ENCODE measurements at places on chromosomes 6 and 20.

DNA sequence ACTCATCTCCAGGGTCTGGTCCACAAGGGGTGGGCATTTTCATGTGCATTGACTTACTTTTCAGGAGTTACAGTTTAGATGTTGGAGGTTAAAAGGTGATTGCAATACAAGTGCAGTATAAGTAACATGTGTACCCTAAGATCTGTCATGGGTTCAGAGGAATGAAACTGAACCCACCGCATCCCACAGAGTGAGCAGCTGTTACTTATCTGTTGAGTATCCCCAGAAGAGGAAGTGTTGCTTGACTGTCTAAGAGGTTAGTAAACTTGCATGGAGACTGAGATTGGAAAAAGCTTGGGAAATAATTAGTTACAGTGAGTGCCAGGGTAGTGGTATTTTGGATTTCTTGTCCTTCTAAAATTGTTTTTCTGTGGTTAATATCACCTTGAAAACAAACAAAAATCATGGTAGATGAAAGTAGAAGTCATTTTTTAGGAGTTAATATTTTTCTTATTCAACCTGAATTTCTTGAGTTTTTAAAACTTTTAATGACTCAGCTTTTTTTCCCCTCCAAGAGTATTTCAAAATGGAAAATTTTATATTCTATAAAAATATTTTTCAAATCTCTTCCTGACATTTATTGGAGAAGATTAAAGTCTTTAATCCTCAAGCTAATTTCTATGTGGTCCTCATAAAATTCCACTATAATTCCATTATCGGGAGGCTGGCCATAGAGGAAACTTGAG lies 306.1 kb downstream of the ZNF217 start:
- DNase-seq = no peak

DNA sequence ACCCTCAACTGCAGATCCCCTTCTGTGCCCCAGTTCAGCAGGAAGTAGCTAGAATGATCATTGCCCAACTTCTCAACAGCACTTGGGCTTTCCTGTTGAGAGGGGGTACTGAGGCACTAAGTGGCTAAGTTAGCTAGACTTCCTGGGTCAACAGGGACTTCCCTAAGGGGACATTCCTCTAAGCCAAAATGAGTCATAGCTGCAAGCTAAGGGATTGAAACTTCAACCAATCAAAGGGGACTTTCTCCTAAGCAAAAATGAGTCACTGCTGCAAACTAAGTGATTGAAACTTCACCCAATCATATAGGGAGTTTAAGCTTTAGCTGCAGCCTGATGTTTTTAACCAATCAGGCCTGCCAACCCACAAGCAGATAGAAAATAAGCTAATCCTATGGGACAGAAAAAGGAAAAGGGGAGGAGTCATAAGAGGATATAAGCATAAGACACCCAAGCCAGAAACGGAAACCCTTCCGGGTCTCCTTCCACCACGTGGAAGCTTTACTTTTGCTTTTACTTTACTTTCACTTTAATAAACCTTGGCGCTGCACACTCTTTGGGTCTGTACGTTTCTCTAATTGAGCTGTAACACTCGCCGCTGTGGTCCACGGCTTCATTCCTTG lies 659.0 kb upstream of the HS3ST5 start:
- DNase-seq = no peak

- DNase-seq = peak; percentile 42
These were observed 3.5 kb upstream of the PLCG1 start for GRCh38 chr20:41133709-41134361.

DNA sequence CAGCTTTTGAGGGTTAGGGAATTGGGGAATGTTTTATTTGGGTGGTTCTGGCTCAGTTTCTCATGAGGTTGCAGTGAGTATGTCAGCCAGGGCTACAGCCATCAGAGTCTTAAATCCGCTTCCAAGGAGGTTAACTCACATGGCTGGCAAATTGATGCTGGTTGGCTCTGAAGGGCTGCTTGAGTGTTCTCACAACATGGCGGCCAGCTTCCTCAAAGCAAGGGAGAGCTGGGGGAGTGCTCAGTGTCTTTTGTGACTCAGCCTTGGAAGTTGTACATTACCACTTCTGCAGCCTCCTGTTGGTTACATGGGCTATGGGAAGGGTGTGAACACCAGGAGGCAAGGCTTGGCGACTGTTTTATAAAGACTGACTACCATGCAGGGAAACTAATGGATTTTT lies 17.8 kb upstream of the PPP1R3G start:
- no peak for DNase-seq

- DNase-seq = no peak
These were observed 200 bp downstream of the ZBTB22 start for GRCh38 chr6:33317419-33317668.

DNA sequence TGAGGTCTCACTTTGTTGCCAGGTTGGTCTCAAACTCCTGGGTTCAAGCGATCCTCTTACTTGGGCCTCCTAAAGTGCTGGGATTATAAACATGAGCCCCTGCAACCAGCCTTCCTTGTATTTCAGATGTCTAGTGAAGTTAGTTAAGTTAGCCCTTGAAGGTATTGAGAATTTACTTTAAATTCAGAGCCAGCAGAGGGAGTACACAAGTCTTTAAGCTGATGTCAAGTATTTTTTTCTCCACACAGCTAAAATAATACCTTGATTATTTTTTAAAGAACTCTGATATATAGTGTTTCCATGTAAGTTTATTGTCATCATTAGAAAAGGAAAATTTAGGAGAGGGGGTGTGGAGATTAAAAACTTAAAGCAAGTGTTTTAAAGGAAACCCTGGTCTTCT lies 9.8 kb downstream of the FOXO3 start:
- no peak for DNase-seq

DNA sequence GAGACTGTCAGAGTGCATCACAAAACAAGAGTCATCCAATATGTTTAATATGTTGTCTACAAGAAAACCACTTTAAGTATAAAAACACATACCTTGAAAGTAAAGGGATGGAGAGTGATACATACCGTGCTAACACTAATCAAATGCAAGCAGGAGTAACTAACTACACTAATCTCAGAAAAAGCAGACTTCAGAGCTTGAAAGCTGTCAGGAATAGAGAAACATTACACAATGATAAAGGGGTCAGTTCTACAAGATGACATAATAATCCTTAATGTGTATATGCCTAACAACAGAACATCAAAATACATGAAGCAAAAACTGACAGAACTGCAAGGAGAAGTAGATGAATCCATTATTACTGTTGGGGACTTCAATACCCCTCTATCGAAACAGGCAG lies 59.7 kb upstream of the SMIM29 start:
- no peak for DNase-seq

- DNase-seq = no peak
These were observed 31.1 kb upstream of the DLGAP4 start for GRCh38 chr20:36275011-36275410.

DNA sequence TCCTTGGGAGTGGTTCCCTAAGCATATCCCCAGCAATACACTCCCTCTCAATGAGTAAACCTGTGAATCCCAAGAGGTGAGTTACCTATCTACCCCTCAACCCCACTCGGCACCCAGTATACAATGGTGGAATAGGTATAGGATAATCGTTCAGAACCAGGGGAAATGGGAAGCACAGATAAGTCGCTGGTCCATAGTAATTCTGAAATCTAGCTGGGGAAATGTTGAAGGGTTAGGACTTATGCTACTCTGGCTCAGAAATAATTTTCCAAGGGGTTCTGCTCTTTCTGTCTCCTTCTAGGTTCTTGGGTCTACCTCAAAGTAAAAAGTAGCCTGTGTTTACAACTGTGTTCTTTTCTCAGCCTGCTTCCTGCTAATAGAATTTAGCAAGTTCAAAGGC lies 62.3 kb upstream of the NNAT start:
- DNase-seq = no peak

DNA sequence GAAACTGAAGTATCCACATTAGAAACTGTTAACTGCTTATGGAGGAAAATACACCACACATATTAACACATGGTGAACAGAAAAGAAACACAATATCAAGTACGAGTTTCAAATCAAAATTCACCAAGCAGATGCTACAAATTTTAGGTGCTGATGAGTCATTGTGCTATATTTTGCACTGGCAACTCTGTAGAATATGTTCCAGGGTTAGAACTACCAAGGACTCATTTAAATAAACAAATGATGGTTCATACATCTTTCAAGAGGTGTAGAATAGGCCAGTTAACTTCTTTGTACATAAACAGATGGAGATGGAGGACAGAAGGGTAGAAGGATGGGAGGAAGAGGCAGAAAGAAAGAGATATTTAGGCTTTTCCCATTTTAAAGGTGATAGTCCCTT lies 184.9 kb downstream of the ARHGAP18 start:
- no peak for DNase-seq

GRCh38 chr6:125781314-125781868 lies 9.4 kb upstream of the NCOA7 start:
- peak; percentile 48 for DNase-seq

DNA sequence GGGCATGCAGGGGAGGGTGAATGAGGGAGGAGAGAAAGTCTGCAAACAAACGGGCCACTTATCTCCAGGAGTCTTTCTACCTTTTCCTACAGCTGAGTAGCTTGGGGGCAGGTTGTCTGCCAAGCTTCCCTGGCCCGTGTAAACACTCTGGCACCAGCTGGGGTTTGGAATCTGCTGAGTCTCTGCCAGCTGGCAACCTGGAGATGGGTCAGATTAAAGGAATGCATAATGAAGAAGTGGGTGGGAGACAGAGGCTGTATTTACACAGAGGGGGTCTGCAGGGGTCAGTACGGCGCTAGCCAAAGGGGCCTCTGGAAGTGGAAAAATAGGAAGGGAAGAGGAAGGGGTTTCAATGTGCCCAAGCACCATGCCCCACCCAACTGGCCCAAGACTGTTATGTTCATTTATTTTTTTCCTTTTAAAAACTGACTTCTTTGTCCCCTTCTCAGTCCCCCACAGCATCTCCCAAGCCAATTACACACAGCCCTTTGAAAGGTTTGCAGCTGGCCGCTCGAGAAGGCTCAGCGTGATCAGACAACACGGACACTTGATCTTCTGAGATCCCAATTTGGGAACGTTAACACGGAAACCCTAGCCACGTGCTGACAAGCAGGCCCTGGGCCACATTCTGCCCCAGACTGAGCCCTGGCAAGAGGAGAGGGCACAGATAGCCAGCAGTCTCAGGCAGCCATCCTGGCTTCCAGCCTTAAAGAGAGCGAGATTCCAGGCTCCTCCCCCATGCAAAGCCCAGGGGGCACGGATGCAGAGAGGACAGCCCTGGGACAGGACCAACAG lies 25.2 kb downstream of the TRAM2 start:
- peak; percentile 82 for DNase-seq

DNA sequence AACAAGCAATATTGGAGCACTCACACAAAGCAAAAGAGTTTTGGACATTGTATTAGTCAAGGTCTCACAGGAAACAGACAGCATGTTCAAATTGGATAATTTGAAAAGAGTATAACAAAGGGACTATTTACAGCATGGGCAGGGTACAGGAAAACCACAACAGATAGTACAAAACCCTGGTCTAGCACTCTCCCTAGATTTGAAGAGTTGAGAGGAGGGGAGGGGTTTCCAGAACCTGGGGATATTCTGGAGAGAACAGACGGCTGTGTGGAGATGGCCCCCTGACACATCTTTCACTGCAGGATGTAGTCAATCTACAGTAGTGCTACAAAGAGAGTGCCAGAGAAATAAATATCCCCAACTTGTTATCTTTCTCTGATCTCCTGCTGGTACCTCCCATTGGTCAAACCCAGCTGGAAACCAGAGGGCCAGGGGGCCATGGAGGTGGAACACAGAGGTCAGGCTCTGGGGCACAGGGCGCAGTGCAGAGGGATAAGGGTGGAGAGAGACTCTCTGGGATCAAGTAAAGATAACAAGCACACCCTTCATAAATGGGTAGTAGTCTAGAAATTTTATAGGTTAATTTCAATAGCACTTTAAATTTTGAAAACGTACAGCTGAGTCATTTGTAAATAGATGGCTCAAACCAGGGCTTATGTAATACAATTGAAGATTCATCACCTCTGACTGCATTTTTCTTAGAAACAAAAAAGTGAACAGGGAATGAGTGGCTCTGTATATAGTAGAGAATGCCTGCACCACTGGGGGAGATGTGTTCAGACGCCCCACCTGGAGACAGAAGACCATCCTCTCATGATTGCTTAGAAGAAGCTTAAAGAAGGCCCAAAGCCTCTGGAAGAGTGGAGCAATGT lies 25.7 kb downstream of the RCAN2 start:
- DNase-seq = no peak

GRCh38 chr6:124753562-124754105 lies 208.6 kb upstream of the RNF217 start:
- no peak for DNase-seq

- DNase-seq = no peak
These were observed 44.9 kb upstream of the CCDC28A start for GRCh38 chr6:138728662-138729061.

DNA sequence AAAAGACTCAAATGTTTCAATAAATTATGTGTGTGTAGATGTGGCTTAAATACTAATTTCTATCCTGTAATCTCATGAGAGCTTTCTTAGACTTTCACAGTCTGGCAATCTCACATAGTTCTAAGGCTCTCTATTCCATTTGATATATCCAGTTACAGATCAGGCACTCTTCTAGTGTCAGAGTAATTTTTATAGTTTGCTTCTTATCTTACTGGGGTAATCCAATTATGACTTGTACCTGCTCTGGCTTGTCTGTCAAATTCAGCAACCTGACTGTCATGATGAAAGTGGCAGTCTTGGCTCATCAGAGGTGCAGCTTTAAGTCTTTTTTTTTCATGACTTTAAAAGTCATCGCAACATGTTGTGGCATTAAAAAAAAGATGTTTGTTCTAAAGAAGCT lies 513.2 kb upstream of the MAN1A1 start:
- no peak for DNase-seq

GRCh38 chr6:36963451-36964290 lies 9.1 kb downstream of the PI16 start:
- DNase-seq = no peak

GRCh38 chr6:53938810-53939209 lies 144.0 kb downstream of the LRRC1 start:
- DNase-seq = no peak

DNA sequence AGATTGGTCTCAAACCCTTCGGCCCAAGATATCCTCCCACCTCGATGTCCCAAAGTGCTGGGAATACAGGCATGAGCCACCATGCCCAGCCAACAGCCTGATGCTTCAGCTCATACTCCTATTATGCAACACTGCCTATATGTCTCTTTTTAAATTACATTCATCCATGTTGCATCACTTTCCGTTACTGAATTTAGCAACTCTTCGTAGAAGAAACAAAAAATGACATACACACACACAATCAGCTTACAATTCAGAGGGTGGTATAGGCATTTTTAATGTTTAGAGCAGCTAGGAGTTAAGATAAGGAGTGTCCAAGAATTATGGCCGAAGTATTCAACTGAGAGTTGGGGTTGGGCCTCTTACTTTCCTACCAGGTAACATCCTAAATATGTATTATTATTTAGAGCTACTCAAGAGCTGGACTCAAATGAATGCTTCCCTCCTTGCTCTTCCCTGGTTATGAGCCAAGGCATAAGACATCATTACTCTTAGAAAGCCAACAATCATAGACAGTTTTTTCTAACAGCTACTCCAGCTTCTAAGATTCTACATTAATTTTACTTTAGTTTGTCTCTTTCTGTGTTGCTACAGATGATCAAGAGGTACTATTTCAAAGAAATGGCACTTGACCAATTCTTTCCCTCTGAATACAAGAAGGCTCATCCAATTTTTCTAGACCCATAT lies 62.0 kb upstream of the BMP5 start:
- no peak for DNase-seq
